SK-MEL-5 (cell line): ENCODE measurements at places on chromosomes 1 and 21.

DNA sequence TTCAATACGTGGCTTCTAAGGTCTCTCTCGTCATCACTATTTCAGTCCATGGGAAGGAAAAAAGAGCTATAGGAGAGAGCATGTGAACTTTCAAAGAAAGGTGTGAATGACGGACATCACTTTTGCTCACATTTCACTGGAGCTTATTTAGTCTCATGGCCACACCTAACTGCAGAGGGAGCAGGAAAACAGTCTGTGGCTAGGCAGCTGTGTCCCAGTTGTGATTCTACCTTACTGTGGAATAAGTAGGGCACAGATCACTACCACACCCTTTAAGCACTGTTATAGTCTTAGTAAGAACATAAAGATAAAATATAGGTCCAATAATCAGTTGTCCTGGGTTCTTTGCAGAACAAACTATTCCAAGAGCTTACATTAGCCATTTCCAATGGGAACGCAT lies 192.9 kb downstream of the NRIP1 start:
- DNase-seq: no peak

DNA sequence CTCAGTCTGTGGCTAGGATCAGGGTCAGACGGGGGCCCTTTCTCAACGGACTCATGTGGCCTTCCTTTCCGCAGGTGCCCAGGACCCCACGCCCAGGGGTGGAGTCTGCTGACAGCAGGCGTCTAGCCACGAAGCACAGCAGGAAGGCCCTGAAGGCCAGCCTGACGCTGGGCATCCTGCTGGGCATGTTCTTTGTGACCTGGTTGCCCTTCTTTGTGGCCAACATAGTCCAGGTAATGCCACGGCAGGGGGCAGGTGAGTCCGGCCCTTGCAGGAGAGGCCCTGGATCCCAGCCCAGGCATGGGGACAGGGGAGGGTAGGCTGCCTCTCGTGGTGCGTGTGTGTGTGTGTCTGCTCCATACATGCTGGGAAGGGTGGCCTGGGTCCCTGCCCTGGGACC lies 13.8 kb downstream of the HTR6 start:
- DNase-seq: no peak

- no peak for DNase-seq
Observed at GRCh38 chr21:33684923-33685560, 42.7 kb downstream of the ITSN1 start.

- no peak for DNase-seq
Observed at GRCh38 chr1:232634096-232634495, 4.2 kb upstream of the SIPA1L2 start.

GRCh38 chr1:26824731-26825130 lies 1.8 kb upstream of the ZDHHC18 start:
- DNase-seq: no peak

DNA sequence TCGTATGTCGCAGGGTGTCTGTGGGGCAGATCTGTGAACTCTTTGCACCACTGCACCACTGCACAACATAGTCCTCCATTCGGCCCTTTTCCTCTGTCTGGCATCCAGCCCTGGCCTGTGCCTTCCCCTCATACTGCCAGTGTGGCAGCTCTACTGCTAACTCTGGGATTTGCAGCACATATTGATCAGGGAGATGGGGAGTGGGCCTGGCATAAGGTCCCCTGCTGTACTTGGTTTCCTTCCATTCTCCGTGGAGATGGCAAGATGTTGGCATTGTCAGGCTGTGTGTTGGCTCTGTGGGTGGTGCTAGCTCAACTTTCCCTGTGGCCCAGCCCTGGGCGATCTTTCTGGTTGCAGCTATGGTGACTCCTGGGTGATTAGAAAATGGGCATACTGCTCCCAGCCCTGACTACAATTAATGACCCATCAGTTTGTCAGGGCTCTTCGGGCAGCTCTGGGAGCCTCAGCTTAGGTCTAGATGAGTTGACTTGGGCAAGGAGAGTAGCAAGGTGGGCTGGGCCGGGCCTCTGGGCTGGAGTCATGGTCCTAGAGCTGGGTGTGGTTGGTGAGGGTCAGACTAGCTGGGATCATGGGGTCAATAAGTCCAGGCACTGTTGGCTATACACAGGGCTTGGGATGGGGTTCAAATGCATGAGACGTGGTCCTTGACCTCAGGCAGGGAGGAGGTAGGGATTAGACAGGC lies 11.4 kb downstream of the PTPRU start:
- no peak for DNase-seq

DNA sequence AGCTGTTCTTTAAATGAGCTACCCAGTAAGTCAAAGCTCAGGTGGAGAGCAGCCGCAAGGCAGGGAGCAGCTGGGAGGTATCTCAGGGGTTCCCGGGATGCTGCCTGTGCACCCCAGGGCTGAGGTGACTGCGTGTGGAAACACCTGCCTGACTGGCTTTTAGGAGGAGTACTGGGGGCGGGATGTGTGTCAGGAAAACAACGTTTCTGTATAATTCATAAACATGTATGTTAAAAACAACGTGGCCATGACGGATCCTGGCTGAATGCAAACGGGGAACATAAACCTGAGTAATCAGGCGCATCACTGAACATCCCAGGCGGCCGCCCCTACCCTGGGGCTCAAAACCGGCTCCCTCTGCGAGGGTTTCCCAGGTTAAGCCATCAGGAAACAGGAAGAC lies 1.5 kb downstream of the C1orf159 start:
- DNase-seq: no peak

DNA sequence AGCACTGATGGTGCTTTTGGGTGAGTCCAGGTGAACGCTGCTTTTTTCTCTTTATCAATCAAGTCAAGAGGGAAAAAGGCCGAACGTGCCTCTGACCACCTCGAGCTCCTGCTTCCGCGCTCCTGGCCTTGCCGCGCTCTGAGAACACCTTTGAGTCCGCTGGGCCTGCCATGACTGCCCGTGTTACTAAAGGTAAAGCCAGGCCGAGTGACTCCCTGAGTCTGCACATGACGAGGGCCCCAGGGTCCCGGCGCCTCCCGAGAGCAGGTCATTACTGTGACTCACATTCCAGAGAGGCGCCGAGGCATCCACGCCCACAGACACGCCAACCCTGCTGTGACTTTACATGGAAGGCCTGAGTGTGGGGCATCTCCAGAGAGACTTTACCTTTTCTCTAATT lies 11.1 kb downstream of the POFUT2 start:
- DNase-seq: no peak

DNA sequence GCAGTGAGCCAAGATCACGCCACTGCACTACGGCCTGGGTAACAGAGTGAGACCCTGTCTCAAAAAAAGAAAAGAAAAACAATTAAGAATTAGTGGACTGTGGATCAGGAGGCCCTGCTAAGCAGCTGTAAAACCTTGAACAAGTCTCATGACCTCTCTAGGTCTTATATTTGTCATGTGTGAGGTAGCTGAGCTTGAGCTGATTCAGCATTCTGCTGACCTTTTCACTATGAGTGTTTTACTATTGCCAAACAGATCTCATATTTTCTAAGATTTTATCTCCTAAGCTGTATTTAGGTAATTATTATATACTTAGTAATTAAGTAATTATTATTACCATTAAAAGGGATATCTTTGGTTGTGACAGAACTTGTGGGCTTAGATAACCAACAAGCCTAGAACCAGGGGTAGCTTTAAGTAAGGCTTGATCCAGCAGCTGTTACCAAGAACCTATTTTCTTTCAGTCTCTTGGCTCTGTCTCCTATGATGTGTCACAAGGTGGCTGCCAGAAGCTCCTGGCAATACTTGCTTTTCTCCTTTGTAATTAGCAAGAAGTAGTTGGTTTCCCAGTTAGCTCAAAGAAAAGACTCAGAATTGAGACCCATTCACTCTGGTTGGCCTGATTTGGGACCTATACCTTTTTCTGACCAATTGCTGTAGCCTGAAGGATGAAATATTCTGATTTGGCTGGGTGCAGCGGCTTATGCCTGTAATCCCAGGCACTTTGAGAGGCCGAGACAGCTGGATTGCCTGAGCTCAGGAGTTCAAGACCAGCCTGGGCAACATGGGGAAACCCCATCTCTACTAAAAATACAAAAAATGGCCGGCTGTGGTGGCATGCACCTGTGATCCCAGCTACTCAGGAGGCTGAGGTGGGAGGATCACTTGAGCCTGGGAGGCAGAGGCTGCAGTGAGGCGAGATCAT lies 8.5 kb upstream of the ZC3H12A start:
- no peak for DNase-seq

GRCh38 chr1:244106176-244106575 lies 55.1 kb downstream of the ZBTB18 start:
- DNase-seq: no peak

DNA sequence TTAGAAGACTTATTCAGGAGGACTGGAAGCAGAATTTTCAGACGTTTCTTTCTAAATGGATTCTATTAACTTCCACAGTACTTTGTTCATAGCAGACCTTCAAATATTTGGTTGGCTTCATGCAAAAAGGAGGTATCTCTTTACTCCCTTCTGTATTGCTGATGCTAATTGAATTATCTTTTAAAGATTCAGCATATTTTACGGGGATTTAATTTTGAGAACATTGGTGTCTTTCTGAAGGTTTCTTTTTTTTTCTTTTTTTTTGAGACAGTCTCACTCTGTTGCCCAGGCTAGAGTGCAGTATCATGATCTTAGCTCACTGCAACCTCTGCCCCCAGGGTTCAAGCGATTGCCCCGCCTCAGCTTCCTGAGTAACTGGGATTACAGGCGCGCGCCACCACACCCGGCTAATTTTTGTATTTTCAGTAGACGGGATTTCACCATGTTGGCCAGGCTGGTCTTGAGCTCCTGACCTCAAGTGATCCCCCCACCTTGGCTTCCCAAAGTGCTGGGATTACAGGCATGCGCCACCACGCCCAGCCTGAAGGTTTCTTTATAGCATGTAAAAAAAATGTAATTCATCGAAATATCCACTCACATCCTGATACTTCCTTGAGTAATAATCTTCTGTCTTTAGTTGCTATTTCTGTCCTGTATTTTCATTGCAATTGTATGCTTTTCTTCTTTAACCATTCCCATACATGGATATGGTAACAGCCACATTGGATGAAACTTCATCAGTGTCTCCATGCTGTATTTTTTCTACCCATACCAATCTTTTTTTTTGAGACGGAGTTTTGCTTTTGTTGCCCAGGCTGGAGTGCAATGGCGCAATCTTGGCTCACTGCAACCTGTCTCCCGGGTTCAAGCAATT lies 14.5 kb downstream of the CNST start:
- DNase-seq: no peak

DNA sequence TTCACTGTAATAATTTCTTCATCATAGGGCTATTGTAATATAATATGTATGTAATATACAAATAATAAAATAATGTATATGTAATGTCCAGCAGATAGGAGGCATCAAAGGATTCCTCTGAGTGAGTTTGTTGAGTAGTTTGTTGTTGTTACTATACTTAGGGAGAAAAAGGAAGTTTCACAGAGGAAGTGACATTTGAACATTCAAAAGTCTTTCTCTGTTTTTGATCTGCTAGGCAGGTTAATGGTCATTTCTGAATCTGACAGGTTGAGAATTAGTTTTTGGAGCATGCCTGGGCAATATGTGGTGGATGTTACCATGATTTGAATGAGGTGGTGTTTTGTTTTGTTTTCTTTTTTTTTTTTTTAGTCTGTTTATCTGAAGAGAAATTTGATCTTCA lies 102.1 kb downstream of the NRDC start:
- no peak for DNase-seq

DNA sequence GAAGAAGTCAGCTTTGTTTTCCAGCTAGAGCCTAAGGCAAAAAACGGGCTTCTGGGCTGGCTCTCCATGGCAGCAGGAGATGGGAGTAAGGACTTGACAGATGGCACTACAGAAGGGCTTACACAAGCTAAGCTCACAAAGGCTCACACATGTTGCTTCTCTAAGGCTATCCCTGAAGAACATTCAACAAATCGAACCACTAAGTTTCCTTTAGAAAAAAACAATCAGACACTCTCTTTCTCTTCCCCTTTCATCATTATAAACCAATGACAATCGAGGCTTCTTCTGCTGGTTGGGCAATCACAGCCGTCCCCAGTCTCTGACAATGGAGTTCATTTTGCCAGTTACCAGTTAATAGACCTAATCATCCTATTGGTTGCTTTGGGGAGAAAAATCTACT lies 40.5 kb downstream of the TRIT1 start:
- DNase-seq: peak; percentile 95

DNA sequence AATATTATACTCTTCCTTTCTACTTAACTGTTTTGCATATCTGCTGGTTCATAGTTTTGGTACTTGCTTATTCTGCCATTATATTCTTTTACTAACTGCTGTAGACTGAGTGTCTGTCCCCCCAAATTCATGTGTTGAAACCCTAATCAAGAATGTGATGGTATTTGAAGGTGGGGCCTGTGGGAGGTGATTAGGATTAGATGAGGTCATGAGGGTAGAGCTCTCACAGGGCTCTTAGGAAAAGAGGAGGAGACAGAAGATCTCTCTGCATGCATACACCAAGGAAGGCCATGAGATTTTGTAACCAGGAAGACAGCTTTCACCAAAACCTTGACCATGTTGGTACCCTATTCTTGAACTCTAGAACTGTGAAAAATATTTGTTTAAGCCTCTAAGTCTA lies 354.1 kb upstream of the B3GALT2 start:
- DNase-seq: no peak

DNA sequence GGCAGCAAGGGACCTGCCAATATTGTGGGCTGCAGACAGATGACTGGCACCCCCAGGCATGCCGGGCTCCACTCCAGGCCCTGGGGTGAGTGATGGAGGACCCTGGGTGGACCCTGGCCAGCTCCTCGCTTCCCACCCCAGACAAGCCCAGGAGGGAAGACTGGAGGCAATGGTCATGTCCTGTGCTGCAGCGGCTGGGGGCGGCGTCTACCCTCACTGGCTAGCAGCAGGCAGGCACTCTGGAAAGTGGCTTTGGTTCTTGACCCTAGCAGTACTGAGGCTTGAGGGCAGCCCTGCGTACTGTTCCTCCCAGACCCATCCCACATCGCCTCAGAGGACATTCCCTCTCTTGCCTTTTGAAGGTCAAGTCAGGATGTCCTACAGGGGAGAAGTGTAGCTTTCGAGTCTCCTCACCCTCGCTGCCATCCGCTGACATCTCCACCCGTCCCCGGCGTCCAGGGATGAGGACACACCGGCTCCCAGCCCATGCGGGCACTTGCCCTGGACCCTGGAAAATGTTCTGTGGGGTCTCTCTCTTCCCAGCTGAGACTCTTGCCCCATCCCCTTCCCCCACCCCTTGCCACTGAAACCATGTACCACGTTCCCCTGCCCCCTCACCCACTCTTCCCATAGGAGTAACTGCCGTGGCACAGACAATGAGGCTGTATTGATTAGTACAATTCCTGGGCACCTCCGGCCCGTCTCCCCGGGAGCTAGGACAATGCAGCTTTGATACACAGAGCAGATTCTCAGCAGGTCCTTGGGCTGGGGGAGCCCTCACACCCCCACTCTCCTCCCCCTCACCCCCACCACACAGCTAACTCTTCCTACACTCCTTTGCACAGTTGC lies 15.0 kb downstream of the SLC6A9 start:
- no peak for DNase-seq

GRCh38 chr1:65141394-65141793 lies 6.6 kb upstream of the AK4 start:
- DNase-seq: peak; percentile 37
